ENCODE measurements at places on chromosomes 11 and 22. TPM values are rescaled to one million over a fixed set of nuclear protein-coding genes. Genes with fewer than 3 reads are reported as not detected.

- no peak for DNase-seq
These were observed 4.3 kb upstream of the CRTAM start for GRCh38 chr11:122833846-122834464.

- DNase-seq = no peak
These were observed 787.7 kb downstream of the NTM start for GRCh38 chr11:132158091-132158490.

DNA sequence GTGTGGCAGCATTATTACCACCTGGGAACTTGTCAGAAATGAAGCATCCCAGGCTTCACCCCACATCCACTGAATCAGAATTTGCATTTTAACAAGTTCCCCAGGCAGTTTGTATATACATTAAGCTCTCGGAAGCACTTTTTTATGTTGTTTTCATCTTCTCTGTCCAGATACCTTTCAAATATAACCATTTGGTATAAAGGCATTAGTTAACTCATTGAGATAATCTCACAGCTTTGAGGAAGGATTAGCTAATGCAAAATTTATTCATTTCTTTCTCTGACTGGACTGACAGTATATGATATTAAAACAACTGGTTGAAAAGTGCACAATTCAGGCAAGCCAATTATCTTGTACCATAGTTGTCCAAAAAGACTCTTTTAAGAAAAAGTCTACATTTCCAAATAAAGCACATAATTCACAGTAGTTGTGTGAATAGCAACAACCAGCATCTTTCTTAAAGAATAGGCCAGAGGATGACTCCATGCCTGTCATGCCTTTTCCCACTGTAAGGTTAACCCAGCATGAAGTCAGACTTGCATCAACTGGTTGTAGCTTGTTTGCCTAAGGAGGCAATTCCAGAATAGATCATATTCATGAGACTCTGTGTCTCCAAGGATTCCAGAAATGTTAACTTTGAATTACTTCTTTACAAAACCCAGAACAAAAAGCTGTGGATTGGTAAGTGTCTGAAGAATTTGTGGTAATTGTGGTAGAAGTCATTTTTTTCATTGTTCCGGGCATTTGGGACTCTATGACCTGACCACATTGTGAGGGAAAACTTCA is 254.3 kb upstream of the SESN3 start:
- DNase-seq = no peak

GRCh38 chr11:78099666-78100065 is 20.0 kb upstream of the NDUFC2 start:
- no peak for DNase-seq

- no peak for DNase-seq
These were observed 25.6 kb downstream of the OR2AG2 start for GRCh38 chr11:6746086-6746618.

Gene OR8D1
- not detected for total RNA-seq

Gene MRPL48
- 26.7 TPM for total RNA-seq

Gene TH
- total RNA-seq = 0.64 TPM

Gene CNTN5
- total RNA-seq = not detected

Gene MRGPRX3
- not detected for total RNA-seq

Data from right lobe of liver (tissue), 6 donors.